GF-D8 (cell line): ENCODE measurements at places on chromosomes 5 and 9.

GRCh38 chr9:80158554-80159170 is 586.9 kb downstream of the TLE4 start:
- no peak for DNase-seq

GRCh38 chr9:114363424-114363823 is 24.4 kb downstream of the AKNA start:
- DNase-seq = no peak

DNA sequence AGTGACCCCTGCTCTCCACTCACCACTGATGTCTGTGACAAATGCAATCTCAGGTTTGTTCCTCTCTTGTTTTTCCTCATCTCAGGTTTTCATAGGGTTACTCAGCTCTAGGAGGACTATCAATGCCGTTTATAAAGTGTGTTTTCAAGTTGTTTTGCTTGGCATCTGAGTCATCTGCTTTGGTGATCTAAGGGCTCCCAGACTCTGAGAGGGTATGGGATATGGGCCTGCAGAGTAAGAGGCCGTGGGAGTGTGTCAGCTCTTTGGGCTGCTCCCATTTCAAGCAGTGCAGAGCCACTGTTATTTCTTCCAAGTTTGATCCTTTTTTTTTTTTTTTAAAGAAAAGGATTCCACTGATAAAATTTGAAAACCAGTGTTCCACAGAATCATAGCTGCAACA is 46.3 kb downstream of the NNT start:
- no peak for DNase-seq

DNA sequence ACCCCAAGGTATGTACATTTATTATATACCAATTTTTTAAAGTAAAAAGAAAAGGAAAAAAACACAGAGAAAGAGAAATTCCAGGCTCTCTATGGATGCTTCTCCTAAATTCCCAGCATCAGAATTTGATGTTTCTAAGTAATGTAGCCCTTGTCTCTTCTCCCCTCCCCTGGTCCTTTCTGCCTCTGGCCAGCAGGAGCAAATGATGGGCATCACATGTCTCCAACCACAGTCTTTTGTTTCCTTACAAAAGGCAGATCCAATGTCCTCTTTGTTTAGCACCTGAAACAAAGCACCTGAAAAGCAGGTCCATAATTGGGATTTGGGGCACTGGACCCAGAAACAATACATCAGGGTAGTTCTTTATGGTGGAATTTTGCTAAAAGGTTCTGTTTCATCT is 50.4 kb upstream of the APC start:
- DNase-seq = no peak

GRCh38 chr9:75788006-75788634 is 102.4 kb upstream of the PCSK5 start:
- DNase-seq = no peak

GRCh38 chr9:9212963-9213362 is 1399.8 kb downstream of the PTPRD start:
- DNase-seq = no peak

DNA sequence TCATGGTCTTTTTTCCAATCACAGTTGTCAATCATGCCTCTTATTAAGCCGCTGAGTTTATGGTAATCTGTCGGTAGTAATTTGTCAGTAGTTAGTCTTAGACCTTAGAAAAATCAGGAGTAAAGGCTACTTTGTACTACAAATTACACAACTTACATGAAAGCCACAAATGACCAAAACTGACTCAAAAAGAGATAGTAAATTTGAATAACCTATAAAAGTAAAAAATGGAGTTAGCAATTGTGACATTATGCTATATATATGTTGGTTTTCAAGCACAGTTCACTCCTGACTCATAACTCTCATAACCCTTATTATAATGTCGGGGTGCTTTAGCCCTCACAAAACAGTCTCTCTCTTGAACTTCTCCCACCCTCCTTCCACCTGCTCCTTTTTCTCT is 251.8 kb downstream of the ROR2 start:
- DNase-seq = no peak

DNA sequence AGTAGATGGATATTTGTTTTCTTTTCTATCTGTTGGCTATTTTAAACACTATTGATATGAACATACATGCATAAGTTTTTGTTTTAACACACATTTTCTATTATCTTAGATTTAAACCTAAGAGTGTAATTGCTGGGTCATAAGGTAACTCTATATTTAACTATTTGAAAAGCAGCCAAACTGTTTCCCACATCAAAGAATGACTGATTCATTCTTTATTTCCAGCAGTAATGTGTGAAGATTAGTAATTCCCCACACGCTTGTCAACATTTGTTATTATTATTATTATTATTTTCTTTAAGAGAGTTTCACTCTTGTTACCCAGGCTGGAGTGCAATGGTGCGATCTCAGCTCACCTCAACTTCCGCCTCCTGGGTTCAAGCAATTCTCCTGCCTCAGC is 1495.8 kb downstream of the EFNA5 start:
- no peak for DNase-seq

DNA sequence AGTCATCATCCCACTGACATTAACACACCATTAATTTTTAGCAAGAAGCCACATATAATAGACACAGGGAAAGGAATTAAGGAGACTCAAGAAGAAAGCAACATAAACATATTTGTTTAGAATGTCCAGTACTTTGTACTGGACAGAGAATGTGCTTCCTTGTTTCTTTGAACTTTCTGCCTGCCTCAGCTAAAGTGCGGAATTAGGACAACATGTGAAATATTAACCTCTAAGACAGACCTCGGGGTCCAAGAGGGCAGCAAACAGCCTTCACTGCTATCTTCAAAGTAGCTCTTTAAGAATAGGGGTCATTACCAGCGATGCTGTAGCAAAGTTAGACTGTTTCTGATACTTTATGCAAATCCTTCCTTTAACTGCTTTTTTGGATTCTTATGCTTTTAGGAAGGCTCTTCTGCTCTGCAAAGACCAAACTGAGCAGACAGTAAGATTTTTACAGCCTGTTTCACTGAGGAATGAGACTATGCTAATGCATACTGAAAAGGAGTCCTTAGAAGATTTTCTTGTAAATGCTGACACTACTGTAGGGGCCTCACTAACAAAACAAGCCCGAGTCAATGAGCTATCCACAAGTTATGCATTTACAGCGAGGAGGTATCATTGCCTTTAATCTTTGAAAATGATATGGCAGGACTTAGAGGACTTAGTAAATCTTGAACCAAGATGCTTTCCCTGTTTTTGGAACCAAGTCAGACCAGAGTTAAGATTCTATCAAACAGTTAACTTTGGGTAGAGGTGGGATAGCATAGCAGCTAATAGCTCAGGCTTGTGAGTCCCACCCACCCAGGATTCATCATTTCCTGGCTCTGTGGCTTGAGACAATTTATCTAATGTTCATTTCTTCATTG is 23.8 kb downstream of the DAB2 start:
- no peak for DNase-seq

- DNase-seq = no peak
Observed at GRCh38 chr9:73260506-73260905, 108.8 kb downstream of the ANXA1 start.

- DNase-seq = no peak
Observed at GRCh38 chr5:181221105-181221791, 1.8 kb upstream of the TRIM41 start.

DNA sequence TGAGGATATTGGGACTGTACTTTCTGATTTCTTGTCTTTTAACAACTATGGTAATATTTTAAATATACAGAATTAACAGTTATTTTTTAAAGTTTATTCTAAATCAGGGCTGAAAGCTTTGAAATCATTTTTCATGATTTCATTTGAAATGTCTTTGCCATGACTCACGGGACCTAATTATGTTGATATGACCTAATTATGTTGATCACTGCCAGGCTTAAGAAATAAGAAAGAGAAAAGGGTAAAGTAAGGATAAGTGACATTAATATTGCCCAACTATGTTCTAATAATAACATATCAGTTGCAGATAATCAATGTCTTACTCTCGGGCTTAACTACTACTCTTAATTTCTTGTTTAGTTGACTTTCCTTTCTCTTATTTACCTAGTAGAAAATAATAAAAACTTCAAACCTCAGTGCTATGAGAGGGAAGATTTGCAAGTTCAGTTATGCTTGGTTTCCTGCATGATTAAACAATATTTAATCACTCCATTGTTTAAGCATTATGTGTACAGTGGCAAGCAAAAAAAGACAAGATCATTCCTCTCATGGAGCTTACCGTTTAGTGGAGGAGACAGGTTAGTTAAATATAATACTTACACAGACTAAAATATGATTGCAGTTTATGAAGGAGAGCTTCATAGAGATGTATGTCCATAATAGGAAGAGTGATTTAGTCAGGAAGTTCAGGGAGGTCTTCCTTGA is 67.0 kb upstream of the EIF4EBP3 start:
- DNase-seq = no peak

DNA sequence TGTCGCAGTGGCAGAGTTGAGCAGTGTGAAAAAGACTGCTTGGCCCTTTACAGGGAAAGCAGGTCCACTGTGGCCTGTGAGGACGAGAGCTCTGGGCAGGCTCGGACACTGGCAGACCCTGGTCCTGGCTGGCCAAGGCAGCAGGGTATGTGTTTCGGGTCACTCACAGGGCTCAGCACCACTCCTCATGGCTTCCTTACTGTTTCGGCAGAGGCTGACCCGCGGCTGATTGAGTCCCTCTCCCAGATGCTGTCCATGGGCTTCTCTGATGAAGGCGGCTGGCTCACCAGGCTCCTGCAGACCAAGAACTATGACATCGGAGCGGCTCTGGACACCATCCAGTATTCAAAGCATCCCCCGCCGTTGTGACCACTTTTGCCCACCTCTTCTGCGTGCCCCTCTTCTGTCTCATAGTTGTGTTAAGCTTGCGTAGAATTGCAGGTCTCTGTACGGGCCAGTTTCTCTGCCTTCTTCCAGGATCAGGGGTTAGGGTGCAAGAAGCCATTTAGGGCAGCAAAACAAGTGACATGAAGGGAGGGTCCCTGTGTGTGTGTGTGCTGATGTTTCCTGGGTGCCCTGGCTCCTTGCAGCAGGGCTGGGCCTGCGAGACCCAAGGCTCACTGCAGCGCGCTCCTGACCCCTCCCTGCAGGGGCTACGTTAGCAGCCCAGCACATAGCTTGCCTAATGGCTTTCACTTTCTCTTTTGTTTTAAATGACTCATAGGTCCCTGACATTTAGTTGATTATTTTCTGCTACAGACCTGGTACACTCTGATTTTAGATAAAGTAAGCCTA is 15.7 kb downstream of the SQSTM1 start:
- no peak for DNase-seq

DNA sequence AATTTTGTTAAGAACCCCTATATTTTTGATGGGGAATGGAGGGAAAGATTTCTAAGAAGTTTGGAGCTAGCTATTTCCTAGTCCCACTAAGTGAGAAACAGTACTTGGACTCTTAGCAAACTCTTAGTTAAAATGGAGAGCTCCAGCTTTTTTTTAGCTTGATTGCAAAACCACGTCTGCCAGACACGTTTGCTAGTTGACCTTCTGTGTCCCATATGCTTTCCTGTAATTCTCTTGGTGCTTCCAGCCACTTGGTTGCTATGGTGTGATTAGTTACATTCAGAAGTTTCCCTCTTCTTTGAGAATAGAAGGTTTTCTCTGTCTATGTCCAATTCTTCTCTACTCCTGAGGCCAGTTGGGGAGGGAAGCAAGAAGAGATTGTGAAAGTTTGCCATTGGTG is 417.0 kb upstream of the TLE4 start:
- no peak for DNase-seq

DNA sequence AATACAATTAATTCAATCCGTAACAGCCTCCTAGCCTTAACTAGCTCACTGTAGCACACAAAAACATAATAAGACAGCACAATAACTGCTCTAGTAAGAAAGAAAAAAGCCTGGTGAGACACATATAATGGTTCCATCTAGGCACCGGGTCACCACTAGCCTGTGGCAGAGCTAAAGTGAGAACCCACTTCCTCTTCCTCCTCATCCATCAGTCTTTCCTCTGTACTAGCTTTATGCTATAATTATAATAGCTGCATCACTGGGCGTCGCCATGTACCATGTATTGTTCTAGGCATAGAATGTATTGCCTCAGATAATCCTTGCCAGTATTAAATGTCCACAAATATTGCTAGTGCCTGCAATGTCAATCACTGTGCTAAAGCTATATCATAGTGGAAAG is 23.1 kb downstream of the ADRB2 start:
- no peak for DNase-seq

GRCh38 chr9:80883826-80884579 is 805.3 kb downstream of the TLE1 start:
- no peak for DNase-seq

DNA sequence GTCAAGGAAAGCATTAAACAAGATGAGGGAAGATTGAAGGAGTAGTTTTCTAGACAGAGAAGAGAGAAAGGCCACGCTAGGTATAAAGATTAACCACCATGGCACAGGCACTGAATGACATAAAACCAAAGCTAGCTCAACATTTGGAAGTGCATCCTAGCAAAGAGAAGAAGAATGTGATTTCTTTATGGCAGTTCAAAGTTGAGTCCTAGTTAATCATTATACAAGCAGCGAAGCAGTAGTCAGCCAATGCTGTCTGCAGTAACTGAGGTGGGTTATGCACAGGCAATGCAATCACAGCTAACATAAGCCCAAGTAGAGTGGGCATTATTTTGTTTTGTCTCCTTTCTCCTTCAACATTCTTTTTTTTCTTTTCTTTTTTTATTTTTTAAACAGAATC is 24.0 kb upstream of the ANKRD31 start:
- no peak for DNase-seq

DNA sequence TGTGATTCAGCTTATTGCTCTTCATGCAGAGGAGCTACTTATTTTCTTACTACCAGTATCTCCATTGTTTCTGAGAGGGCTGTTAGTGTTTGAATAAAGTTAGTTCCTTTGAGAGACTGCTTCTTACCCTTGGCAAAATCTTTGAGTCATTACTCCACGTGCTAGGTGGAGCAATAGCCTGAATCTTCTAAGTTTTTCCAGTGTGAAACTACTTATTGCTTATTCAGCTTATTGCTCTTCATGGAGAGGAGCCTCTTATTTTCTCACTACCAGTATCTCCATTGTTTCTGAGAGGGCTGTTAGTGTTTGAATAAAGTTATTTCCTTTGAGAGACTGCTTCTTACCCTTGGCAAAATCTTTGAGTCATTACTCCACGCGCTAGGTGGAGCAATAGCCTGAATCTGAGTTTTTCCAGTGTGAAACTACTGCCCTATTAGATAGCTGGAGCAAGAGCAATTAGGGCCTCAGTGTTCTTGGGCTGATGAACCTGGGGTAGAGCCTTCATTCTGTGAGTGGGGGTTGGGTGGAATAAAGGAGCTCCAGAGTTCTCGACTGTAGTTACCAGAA is 41.9 kb downstream of the GPBP1 start:
- DNase-seq = no peak

GRCh38 chr9:97528529-97529230 is 27.2 kb downstream of the TMOD1 start:
- DNase-seq = no peak

- DNase-seq = no peak
Observed at GRCh38 chr5:128422612-128423011, 115.4 kb downstream of the FBN2 start.

- DNase-seq = no peak
Observed at GRCh38 chr9:99544526-99544925, 277.2 kb upstream of the NR4A3 start.
